ENCODE measurements at places on chromosomes 12 and 14. TPM values are rescaled to one million over a fixed set of nuclear protein-coding genes. Genes with fewer than 3 reads are reported as not detected.

- no peak for DNase-seq
These were observed 66.4 kb downstream of the ITPK1 start for GRCh38 chr14:93049315-93049714.

DNA sequence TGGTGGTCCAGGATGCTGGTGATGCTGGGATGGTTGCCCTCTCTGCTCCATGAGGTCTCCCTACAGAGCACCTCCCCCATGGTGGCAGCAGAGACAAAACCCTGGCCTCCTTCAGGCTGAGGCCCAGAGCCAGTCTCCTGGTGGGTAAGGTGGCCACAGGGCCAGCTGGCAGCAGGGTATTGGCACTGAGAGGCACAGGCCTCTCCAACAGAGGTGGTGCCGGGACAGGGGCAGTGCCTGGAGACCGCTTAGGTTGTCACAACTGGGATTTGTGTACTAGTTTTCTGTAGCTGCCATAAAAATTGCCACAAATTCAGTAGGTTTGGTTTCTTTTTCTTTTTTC, 6.1 kb upstream of the MTA1 start:
- DNase-seq: no peak

DNA sequence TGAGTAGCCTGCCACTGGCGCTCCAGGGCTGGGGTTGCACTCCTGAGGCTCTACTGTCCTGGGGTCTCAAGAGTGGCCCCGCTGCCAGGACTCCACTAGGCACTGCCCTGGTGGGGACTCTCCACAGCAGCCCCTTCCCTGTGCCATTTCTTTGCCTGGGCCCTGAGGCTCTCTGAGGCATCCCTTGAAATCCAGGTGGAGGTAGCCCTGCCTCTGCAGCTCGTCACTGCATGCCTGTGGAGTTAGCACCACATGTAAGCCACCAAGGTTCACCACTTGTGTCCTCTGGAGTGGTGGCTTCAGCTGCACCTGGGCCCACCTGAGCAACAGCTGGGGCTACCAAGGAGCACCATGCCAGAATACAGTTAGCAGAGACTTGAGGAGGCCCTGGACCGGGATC, 39.9 kb upstream of the BATF start:
- DNase-seq: no peak

The KRT78 gene
- 0.21 TPM for total RNA-seq

- DNase-seq: peak; percentile 69
These were observed 7.1 kb upstream of the MRPL52 start for GRCh38 chr14:22822571-22823098.
